ENCODE measurements at places on chromosomes 2 and 18. TPM values are rescaled to one million over a fixed set of nuclear protein-coding genes. Genes with fewer than 3 reads are reported as not detected.

ETAA1 gene
- total RNA-seq: 13.0 TPM

SLC39A6 gene
- 34.6 TPM for total RNA-seq

DNA sequence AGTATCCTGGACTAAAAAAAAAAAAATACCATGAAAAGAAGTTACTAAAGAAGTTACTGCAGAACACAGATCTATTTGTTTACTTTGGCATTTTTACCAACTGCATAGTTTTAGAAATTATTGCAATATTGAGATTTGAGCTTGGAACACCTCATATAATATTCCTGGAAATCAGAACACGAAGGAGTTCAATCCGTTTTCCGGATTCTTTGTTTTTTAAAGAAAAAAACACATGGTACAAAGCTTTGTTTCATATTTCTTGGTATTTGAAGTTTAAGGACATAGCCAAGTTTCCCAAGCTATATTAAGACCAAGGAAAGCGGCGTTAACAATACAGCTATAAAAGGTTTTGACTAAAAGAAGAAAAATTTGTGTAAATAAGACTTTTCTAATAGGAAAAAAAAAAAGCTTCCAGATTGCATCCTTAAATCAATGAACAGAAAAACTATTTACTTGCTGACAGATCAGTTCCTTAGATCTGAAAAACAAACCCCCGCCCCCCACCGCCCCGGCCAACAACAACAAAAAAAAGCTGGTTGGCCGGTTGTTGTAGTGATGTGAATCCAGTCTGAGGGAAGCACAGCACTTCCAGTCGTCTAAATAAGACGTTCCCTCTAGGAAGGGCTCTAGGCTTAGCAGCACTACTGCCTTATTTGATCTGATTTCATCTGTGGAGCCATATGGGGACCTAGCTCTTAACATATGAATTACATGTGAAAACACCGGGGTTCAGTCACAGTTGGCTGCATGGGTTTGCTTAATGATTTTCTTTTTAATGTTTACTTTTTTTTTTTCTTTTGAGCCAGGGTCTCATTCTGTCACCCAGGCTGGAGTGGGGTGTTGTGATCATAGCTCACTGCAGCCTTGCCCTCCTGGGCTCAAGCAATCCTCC, 2.5 kb upstream of the RHOB start:
- peak; percentile 75 for DNase-seq

SPHKAP gene
- total RNA-seq: 0.41 TPM

- DNase-seq: no peak
Measured at GRCh38 chr2:221343524-221343923, 228.6 kb downstream of the EPHA4 start.

COBLL1 gene
- total RNA-seq: 22.4 TPM

RAB6C gene
- total RNA-seq: not detected

DNA sequence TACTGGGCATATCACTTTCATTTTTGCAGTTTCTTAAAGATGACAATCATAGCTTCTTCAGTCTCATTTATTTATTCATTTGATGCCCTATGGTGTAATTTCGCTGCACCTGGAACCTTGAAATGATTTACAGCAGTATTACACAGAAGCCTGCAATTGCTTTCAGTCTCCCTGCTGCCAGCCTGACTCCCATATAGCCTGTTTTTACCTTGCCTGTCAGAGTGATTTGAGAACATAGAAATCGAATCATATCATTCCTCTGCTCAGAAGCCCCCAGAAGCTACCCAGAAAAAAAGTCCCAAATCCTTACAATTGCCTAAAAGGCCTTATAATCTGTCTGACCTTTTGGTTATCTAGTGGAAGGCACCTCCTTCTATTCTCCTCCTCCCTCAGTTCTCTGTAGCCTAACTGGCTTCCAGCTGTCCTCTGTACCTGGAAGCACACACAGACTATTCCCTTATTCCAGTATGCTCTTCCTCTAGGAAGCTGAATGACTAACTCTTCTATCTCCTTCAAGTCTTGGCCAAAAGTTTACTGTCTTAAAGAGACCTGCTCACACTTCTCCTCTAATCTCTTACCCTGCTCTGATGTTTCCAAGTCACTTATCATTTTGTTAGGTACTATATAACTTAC, 12.6 kb downstream of the SCN3A start:
- no peak for DNase-seq

DNA sequence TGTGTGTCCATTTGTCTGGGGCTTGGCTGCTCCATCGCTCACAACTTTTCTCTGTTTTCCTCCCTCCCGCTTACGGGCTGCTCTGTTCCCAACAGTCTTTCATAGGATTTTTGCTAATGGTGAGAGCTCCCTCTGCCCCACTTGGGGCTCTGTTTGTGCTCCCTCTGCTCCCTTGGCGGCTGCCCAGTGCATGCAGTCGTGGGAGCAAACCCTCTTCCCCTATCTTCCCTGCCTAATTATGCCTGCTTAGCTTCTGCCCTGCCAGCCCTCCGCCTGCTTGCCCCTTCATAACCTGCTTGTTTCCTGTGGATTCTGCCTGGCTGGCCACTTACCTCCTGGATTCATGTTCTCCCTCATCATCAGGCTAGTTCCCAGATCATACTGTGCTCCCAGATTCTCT, 6.6 kb upstream of the KRTCAP3 start:
- DNase-seq: no peak

DNA sequence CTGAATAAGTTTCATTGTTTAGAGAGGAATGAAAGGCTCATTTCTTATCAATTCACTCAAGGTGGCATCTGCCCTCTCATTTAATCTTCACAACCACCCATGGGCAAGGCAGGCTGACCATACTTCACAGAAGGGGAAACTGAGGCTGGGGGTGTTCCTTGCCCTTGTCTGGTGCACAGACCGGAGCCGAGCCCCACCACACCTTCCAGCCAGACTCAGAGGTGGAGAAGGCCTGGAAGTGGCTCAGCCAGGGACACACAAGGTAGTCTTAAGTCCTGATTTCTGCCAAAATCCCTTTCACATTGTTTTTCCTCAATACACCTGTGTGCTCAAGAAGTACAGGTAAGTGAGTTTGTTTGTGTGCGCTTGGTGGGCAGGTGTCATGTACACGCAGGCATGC, 111.9 kb upstream of the TEX51 start:
- peak; percentile 18 for DNase-seq

- no peak for DNase-seq
Measured at GRCh38 chr18:46754661-46755292, 2.1 kb downstream of the ST8SIA5 start.

GRCh38 chr2:101958061-101958460, 33.7 kb upstream of the IL1R2 start:
- DNase-seq: no peak

- peak; percentile 96 for DNase-seq
Measured at GRCh38 chr2:85678794-85679672, 11.0 kb upstream of the SFTPB start.

ACTG2 gene
- total RNA-seq: 3,612 TPM

DNA sequence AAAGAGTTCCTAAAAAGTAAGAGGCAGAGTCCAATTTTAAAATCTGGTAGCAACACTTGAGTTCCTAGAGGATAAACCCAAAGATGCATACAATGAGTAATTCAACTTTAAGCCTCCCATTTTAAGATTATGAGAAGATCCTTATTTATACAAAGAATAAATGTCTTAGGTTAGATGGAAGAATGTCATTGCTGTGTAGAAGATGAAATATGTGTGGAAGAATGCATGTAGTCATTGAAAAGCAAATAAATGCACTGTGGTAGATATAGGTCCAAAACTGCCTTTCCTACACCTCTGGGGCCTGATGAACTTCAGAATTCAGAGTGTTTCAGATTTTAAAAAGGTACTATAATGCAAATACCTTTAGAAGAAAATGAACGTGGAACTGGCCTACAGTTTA, 58.7 kb upstream of the LRP1B start:
- DNase-seq: no peak

DNA sequence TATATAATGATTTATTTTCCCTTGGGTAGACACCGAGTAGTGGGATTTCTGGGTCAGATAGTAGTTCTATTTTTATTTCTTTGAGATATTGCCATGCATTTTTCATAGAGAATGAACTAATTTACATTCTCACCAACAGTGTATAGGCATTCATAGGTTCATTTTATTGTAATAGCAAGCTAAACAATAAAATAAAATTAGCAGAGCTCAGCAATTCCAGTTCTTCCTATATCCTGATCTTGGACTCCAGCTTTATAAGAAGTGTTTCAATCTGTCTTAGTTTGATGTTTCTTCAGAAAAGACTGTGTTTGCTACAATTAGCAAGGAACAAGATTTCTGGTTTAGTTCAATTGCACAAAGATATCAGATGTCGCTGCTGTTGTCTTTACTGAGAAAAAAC, 1024.4 kb upstream of the LRRTM1 start:
- DNase-seq: no peak

DNA sequence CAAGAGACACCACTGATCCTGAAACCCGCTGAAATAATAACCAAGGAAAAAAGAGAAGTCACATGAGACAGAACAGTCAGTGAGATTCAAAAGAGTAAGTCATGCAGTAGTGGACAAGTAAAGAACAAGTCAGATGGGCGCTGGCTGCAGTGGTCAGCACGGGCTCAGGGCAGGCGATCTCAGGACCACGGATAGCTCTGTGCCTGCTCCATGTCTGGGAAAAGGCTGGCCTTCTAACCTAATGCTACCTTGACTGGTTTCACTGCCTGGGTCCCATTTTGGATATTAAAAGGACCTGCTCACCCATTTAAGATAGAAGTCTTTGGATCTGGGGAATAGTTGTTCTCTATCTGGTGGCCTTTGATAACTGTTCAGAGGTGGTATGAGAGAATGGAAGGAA, 61.7 kb upstream of the LCLAT1 start:
- no peak for DNase-seq

MDH1B gene
- 2.2 TPM for total RNA-seq

DNA sequence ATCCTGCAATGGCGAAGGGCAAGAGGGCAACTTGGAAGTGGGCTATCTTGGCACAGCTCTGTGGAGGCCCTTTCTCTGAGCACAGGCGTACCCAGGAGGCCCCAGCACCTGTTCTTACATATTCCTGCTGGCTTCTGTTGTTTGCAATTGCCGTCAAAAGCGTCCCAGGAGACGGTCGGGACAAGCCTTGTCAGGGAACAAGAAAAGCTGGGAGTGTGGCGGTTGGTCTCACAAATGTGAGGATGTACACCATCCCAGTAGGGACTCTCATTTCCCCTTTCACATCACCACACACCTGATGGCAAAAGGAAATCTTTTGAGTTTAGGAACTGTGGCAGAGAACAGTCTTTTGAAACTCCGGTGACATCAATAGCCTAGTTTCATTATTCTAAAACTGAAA, 94.7 kb upstream of the EFEMP1 start:
- DNase-seq: no peak

- DNase-seq: no peak
Measured at GRCh38 chr18:37554399-37554787, 11.2 kb downstream of the CELF4 start.

VPS4B gene
- 41.0 TPM for total RNA-seq

VAMP8 gene
- total RNA-seq: 8.6 TPM

IL36A gene
- total RNA-seq: not detected

DNA sequence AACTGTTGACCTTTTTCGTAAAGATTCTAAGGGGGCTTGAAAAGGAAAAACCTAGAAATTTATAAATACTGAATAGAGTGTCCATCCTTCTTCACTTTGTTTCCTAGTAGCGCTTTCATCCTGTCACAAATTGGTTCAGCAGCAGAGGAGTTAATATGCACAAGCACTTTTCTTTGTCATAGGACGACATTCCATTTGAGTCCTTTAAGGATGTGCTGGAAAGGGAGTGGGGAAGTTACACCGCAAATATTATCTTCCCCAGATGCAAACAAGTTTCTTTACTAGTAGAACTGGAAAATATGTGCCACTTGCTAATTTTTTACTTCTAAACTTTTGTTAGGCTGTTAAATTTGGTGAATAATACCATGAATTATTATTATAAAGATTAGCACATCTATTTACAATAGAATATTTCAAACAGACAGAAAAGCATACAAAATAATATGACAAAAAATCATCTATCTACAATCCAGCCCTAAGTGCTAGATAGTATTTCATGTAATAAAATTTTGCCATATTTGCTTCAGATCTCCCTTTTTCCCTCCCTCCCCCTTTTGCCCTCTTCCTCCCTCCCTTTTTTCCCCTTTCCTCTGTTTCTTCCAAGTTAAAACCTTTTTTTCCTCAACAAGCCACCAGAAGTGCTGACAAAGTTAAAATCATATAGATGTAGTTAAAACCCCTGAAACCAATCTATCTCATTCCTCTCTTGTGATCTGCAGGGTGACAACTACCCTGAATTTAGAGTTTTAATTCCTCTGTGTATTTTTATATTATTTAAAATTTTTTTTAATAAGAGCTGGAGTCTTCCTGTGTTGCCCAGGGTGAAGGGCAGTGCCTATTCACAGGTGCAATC, 50.5 kb upstream of the MAP4K3 start:
- DNase-seq: no peak

DNA sequence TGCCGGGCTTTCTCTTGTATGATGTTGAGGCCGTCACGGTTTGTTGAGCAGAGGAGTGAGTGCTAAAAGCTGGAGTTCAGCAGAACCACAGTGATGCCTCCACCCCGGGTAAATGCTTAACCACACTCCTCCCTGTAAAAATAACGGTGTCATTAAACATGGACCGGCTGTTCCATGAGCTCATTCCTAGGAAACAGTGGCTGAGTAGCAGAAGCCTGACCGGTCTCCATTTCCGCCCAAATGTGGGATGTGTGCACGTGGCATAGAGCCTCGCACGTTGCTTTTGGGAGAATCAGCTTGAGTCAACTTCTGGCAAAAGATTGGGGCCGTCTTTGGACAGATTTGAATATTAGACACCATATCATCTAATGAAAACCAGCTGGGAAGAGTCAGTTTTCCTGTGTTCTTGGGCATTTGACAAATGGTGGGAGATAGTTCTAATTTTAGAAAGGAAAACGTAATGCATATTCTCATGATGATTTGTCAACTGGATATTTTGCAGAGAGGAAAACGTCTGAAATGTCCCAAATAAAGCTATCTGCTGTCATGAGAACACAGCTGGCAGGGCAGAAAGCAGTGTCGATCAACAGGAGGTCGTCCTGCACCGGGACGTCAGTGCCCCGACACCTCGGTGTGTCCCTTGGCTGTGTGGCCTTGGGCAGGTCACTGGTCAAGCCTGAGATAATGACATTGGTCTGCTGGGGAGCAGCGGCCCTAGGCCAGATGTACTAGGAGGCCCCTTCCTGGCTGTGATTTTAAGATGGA, 42.4 kb downstream of the LRRFIP1 start:
- peak; percentile 94 for DNase-seq

GRCh38 chr2:216151313-216152025, 42.3 kb downstream of the XRCC5 start:
- no peak for DNase-seq

Measured in sigmoid colon (tissue), 7 donors.